Activated CD4-positive, alpha-beta T cell treated with anti-CD3 and anti-CD28 coated beads, Interleukin-2, amount 50 U/mL, for 16 hours (primary cell): ENCODE measurements at places on chromosomes 3 and 15.
A peak's percentile ranks its signal among the peaks of the same experiment; 100 is the strongest.

GRCh38 chr3:184045995-184046394, 6.9 kb upstream of the HTR3C start:
- DNase-seq, result no peak

DNA sequence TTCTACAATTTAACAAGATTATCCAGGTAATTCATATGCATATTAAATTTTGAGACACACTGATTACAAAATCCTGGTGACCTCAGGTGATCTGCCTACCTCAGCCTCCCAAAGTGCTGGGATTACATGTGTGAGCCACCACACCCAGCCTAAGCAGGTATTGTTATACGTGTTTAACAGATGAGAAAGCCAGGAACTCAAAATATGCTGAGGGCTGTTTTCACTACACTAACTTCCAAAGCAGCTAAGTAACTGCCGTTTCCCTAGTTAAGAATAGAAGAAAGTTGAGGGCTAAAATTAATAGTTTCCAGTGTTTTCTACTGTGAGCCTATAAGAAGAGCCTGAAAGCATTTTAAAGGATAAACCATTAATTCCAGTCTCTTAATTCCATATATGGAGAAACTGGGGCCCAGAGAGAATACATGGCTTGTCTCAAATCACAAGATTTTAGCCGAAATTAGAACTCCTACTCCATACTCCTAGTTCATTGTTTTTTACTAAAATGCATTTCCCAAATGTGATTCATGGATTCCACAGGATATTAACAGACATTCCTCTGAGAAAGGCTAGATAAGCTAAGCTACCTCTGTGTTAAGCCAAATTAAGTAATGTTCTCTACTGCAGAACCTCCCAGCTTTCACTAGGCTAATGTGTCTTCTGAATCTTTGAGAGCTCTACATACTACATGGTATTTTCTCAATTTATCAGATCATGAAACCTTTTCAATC, 17.0 kb upstream of the AVEN start:
- DNase-seq, result no peak

- DNase-seq, result no peak
Observed at GRCh38 chr3:186466391-186466974, 77.7 kb downstream of the CRYGS start.

DNA sequence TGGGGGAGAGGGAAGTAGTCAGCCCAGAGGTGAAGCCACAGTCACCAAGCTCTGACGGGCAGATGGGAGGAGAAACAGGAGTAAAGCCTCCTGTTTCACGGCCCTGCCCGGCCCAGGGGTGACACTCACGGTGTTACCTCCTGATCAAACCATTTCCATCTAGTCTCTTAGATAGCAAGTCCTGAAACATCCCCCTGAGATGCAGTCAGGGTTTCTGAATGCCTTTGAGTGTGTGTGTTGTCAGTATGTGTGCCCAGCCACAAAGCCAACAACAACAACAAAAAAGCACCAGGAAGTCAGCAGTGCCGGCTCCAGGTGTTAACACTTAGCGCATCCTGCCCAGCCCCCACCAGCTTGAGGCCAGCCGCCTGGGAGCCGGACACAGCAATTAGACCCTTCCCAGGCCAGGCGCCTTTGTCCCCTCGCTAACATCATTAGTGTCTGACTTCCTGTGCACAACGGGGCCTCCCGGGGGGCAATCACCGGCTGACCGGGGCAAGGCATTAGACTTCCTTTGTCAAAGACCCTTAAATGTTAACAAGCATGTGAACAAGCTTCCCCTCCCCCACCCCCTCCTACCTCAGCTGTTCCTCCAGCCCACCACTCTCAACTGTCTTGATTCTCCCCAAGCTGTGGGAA, 34.5 kb downstream of the IL17RD start:
- no peak for DNase-seq

GRCh38 chr3:165185707-165186327, 10.4 kb downstream of the SLITRK3 start:
- peak; percentile 48 for DNase-seq

DNA sequence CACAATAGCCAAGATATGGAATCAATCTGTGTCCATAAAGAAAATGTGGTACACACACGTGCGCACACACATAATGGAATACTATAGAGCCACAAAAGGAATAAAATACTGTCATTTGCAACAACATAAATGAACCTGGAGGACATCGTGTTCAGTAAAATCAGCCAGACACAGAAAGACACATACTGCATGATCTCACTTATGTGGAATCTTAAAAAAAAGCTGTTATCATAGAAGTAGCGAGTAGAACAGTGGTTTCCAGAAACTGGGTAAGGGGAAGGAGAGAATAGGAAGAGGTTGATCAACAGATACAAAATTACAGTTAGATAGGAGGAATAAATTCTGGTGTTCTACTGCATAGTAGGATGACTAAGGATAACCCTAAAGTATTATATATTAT, 11.1 kb downstream of the ATOSA start:
- no peak for DNase-seq

DNA sequence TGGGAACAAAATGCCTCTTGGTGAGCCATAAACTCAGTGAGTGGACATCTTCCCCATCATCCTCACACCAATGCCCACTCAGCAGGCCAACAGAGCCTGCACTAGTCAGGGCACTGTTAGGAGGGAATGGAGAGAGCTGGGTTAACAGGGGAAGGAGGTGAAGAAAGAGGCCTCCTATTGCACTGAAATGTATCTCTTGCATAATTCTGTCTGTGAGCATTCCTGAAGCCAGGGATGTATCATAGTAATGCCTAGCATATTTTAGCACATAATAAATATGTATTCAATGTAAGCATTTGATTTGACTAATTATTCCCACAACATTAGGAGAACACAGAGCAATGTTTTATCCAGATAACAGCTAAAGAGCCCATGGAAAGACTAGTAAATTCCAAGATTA, 81.2 kb downstream of the ANO10 start:
- DNase-seq, result no peak

GRCh38 chr3:23185861-23186260, 17.3 kb upstream of the UBE2E2 start:
- no peak for DNase-seq

DNA sequence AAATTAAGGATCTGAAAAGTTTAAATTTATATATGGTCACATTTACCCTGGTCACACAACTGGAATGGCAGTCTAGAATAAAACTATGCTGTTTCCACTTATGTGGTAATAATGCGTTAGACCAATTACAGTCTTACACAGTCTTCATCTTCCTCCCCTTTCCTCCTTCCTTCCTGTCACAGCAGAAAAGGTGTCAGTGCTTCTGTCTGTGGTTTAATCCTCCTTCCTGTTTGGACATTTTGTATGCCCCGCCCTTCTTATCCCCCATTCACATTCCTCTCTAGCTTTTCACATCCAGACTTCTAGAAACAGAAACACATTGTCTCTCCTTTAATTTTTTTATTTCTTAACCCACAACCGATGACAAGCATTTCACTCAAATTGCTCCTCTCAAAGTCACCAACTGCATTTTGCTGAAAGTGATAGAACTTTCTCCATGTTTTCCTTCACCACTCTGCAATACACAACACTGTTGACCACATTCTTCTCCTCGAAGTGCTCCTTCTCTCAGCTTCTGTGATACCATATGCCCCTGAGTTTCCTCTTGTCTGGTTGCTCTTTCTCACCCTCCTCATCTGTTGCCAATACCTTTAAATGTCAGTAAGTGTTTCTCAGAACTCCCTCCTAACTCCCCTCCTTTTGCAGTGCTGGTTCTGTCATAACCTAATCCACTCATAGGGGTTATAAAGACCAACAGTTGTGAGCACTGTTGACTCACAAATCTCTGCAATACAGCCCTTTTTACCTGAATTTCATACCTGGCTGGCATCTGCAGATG, 271.6 kb downstream of the UBE2E2 start:
- no peak for DNase-seq

- DNase-seq, result no peak
Observed at GRCh38 chr3:61901496-61901895, 340.1 kb downstream of the PTPRG start.

DNA sequence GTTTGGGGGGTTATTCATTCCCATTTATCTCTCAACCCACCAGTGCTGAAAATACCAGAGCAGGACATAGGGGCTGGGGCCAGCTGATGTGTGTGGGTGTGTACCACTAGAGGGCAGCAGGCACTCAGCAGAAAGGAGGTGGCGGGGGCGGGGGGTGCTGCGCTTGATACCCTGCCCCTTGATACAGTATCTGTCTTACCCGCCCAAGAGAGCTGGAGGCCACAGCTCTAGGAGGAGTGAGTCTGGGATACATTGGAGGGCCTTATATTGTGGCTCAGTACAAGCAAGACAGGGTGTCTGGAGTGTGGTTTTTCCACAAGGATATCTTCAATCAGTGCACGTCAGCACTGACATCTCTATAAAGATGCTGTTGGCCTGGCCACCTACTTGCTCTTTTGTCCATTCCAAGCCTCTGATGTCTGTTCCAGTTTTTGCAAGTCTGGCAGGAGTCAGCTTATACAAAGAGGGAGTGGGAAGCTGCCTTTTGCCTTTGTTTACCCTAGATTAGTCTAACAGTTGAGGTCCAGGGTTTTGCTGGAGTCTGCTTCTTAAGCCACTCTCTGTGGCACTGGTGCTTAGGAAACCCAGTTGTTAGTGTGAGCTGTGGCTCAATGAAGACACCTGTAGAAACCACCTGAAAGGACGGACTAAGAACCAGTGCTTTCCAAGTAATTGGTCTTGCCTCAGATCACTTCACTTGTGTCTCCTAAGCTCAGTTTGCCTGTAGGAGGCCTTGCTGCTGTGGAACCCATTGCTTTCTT, 1.5 kb upstream of the RBM15B start:
- peak; percentile 64 for DNase-seq

DNA sequence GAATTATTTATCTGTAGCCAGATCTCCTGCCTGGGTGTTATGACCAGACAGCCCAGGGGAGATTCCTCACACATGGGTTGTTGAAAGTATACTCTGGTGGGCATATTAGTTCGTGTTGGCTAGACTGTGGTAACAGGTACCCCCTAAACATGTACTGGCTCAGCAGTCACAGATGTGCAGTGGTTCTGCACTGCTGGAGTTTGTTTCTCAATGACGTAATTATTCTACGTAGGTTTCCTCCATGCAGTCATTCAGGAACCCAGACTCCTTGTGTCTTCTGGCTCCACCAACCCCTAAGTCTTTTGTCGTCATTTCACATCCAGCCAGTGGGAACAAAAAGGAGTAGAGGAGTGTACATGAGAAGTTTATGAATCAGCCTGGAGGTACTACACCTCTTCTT, 16.2 kb downstream of the LSM3 start:
- no peak for DNase-seq

DNA sequence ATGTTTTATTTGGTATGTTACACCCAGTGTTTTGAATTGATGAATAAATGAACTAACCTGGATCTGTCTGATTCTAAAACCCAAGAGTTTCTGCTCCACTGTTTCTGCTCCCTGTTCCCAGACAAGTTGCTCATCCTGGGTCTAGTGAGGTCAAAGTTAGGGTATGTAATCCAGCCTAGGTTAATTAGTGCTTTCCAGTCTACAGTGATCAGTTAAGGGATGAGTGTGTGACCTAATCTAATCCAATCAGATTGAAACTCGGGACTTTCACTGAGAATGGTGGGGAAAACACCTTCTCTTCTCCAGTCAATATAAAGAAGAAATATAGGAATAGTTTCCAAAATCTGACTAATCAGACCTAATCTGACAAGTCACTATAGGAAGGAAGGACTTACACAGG, 27.8 kb upstream of the RHCG start:
- no peak for DNase-seq

DNA sequence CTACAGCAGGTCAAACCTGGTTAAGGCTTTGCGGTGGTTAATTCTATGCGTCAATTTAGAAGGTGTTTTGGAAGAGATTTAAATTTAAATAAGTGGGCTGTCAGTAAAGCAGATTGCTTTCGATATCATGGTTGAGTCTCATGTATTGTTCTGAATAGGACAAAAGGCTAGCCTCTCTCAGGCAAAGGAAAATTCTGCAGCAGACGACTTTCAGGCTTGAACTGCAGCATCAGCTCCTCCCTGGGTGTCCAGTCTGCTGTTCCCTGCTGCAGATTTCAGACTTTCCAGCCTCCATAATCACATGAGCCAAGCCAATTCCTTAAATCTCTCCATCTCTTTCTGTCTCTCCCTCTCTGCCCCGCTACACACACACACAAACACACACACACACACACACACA, 143.2 kb downstream of the TUSC7 start:
- DNase-seq, result no peak

GRCh38 chr3:175020101-175020500, 161.0 kb downstream of the NAALADL2 start:
- DNase-seq, result no peak

GRCh38 chr15:91844928-91845327, 8.6 kb upstream of the SLCO3A1 start:
- DNase-seq, result no peak

- no peak for DNase-seq
Observed at GRCh38 chr3:134287512-134287911, 36.9 kb upstream of the RYK start.

DNA sequence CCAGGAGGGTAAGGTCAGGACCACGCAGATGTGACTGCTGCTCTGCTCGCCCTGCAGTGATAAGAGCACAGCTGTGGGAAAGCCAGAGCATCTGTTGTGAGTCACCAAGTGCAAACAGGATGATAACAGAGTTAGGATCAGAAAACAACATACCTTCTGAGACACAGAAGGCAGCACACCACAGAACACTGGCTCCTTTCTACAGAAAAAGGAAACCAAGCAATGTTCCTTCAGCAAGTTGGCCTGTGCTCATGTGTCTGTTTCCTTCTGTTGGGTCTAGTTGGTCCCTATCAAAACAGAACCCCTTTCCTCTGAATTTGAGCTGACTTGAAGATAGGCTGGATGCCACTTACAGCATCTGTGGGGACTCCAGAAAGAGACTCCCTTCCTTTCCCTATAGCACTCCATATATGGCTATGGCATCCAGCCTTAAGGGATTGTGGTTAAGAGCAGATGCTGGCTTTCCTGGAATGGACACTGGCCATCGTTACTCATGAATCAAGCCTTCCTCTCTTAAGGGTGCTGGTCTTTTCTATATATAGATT, 440.7 kb upstream of the THBS1 start:
- peak; percentile 35 for DNase-seq

GRCh38 chr3:11626084-11626463, 17.6 kb downstream of the VGLL4 start:
- peak; percentile 90 for DNase-seq

DNA sequence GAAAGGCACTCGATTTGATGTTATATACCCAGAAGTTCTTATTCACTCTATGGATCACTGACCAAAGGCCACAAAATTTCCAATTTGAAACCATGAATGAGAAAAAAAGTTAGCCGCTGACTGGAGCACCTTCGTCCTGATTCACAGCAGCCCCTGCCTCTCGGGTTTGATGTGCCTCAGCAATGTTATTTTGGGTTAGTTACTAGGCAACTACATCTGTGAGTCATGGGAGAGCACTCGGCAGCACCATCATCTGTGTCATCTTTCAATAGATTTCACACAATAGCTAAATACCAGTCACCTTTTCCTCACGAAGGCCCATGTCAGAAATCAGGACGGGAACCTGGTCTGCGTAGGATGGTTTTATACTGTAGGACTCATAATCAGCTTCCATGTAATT, 269.2 kb downstream of the ZBBX start:
- DNase-seq, result no peak
